B cell (primary cell): ENCODE measurements at places on chromosomes 11 and 22.

DNA sequence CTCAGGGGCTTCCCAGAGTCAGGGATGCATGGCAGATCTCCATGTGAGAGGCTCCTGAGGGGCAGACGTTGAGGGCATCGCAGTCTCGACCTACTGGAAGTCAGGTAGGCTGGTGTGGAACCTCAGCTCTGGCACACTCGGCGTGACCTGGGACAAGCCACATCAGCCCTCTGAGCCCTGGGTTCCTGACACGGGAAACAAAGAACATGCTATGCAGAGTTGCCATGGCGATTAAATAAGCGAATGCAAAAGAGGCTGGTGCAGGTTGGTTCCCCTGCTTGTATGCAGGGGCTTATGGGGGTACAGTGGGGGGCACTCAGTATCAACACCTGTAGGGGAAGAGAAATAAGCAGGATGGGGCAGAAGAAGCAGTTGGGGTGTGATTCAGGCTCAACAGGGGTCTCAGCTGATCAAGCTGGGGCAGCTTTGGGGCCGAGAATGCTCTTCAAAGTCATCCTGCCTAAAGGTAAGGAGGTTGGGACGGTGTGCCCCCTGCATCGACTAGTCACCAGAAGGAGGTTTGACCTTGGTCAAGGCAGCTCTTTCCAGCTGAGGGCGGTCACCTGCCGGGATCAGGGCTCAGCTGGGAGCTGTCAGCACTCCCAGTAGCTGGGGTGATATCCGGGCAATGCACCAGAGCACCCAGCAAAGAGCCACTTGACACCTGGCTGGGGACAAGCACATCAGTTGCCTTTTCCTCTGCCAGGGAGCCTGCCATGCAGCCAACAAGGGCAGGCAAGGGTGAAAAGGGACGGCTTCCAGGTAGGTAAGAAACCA lies 442.7 kb downstream of the MIAT start:
- DNase-seq: no peak

DNA sequence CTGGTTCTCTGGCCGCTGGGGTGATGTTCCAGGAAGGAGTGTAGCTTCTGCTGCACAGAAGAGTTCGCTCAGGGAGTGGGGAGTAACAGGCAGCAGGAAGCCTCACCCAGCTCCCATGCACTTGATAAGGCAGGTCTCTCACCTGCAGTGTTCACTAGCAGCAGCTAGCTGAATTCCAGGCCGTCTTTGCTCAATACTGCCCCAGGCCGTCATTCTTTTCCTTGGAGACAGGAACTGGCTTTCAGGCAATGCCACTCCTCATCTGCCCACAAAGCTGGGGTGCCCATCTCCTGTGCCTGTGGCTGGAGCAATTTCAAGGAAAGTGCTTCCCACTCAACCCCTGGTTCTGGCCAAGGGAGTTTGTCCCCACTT lies 66.1 kb downstream of the ARHGAP42 start:
- DNase-seq: no peak

GRCh38 chr11:26649884-26650283 lies 72.0 kb downstream of the SLC5A12 start:
- DNase-seq: peak; percentile 21

DNA sequence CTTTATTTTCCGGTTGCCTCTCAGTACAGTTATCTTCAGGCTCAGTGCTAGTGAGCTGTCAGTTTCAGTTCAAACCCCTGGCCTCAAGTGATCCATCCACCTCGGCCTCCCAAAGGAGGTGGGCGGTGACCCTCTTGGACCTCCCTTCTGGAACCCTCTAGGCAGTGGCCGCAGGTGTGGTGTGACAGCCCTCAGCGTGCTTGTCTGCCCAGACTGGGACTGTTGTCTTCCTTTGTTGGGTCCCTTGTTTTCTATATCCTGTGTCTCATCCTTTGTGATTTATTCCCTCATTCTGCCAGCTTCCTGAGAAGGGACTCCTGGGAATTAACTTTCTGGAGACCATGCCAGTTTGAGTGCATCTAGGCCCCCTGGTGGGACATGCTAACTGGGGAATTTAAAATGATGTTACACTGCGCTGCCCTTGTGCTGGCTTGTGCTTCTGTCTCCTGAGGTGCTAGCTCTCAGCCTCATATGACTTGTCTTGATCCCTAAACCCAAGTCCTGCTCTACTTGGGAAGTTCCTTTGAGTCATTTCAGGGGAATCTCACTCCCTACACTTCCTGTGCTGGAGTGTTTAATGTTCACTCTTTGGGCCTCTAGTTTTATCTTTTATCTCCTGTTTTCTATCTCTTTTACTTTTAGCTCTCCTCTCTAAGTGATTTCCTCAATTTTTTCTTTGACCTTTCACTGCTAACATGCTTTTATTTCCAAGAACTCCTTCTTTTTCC lies 19.4 kb downstream of the MED15 start:
- DNase-seq: no peak

GRCh38 chr22:47166446-47167016 lies 404.1 kb downstream of the TBC1D22A start:
- DNase-seq: no peak

DNA sequence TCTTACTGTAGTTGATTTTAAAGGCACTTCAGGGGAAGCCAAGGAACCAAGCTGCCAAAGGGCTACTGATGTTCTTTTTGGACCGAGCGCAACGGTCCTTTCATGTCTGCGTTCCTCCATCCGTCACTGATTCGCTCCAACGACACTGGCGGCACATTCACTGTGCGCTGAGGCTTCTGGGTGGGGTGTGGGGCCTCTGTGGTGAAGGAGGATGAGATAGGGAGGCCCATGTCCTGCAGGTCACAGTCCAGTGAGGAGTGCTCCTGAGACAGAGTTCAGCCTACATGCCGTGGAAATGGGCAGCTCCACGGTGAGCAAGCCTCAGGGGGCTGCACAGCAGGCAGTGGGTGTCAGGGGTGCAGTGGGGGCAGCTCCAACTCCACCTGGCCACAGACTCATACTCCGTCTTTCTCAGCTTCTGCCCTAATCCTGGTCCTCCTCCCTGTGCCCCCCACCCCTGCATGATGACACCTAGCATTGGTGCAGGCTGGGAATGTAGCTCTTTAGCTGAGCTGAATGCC lies 87.8 kb upstream of the SHANK2 start:
- DNase-seq: no peak

DNA sequence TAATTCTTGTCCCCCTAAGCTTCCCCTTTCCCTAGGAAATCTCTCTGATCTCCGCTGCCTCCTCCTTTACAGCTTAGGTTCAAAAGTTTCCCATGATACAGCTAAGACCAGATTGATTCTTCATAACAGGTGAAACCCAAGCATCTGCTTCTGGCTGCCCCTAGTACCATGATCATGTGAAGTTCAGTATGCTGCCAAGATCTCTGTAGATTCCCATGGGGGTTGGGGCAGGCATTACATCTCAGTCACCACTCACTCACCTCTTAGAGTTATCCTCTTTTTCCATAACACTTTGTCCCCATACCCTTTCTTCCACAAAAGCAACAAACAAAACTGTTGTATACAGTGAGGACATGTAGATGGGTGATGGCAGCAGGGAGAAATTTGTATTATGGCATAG lies 44.0 kb downstream of the RRP8 start:
- no peak for DNase-seq

GRCh38 chr11:124075841-124076651 lies 34.9 kb upstream of the OR10G7 start:
- peak; percentile 36 for DNase-seq

DNA sequence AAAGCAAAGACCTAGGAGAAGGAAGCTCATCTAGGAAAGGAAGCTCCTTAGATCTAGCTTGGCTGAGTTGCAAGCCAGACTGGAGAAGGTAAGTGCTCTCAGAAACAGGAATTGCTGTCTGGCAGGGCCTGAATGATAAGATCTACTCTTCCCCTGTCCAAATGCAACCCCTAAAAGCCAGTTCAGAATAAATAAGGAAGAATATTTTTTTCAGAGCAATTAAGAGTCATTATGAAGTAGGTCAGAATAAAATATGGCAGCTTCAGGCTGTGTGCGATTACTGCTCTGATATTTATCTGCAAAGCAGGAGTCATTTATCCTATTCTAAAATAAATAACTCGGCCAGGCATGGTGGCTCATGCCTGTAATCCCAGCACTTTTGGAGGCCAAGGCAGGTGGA lies 82.1 kb downstream of the PIWIL4 start:
- DNase-seq: no peak
